ENCODE measurements at places on chromosomes 6 and 20.

DNA sequence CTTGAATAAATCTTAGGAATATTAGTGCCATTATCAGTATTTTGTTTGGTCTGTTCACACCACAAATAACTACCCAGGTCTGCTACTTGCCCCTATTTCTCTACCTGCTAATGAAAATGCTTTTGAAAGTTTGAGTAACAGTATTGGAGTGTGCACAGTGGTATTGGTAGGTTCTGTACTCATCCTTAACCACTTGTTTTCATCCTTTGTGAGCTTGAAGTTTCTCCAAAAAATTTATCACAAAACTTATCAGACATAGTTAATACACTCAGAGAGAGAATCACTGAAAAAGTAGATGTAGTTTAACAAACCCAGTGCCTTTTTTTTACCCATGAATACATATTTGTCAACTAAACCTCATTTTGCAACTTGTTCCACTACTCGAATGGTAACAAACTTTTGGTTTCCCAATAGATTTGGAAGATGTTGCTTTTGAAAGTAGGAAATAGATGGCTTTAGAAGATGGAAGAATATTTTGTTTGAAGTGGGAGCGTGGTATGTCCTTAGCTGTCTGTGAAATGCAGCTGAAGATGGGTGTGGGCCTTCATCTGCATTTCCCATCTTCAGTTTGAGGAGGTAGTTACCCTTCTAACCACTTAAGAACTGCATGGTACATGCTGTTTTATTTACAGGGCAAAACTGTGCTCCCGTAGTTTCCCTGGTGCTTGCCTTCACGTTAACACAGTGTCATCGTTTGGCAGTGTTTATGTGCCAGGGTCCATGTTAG is 9.0 kb downstream of the PTPN1 start:
- DNase-seq: no peak

DNA sequence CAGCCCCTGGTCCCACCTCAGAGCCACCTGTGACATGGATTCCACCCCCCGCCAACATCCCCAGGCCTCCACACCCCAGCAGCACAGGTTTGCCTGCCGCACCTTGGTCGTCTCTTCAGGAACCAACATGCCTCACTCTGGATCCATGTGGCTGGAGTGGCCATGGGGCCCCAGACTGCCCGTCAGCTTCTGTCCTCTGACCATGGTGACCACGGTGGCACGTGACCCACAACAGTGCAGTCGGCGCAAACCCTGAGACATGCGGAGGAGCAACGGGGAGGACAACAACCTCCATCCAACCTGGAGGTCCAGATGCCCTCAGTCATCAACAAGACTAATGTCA is 85.6 kb downstream of the ANKRD60 start:
- no peak for DNase-seq

GRCh38 chr6:10465629-10466499 is 51.0 kb upstream of the TFAP2A start:
- DNase-seq: no peak

DNA sequence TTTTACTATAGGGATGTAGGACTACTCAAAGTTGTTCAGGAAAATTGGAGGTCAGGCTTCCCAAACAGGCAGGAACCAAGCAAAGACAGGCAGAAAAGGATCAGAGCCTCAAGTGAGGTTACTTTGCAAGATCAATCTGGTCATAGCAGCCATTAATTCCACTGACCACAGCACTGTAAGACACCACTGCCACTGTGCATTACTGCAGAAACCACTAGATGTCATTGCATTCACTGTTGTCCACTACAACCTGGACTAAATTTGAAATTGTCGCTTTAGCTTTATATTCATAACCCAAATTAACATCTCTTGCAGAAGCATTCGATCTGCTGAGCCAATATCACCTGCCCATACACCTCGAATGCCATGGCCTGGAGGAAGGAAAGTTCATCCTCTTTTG is 126.9 kb upstream of the UFL1 start:
- no peak for DNase-seq

GRCh38 chr6:160077526-160077925 is 44.1 kb upstream of the SLC22A1 start:
- no peak for DNase-seq

DNA sequence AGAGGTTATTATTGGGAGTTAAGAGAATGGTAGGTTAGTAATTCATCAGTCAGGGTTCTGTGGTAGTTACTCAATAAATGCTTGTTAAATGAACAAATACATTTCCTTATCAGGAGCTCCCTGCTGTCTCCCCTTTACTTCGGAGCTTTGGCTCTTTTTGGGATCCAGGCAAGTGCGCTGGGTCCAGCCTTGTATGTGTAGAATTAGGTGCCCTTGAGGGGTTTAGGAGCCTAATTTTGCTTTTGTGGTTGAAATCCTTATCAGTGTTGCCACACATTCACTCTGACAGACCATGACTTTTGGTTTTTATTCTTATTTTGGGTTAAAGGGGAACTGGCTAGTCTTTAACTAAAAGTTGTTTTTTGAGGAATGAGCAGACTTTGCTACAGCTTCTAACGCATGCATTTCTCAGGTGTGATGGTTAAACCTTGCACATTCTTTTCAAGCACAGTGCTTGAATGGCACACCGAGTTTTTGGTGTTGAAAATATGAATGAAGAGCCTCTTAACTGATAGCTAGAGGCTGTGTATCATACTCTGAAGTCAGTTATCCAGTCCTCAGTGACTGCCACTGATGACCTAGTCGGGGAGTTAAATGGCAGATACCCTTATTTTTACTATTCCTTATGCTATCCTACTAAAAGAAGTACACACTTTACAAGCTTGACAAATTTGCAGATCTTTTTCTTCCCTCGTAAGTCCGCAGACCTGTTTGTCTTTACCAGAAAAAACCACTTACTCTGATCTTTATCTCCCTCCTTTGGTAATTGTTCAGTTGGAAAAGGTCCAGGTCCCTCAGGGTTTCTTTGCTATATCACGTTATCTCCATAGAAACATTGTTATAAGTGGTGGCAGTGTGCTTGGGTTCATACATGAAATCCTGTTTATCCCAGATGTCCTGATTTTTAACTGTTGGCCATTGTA is 50.7 kb upstream of the PLCG1 start:
- DNase-seq: no peak

GRCh38 chr6:3138341-3138740 is 19.0 kb downstream of the TUBB2A start:
- DNase-seq: no peak

GRCh38 chr20:48897305-48898010 is 24.1 kb upstream of the ARFGEF2 start:
- no peak for DNase-seq

DNA sequence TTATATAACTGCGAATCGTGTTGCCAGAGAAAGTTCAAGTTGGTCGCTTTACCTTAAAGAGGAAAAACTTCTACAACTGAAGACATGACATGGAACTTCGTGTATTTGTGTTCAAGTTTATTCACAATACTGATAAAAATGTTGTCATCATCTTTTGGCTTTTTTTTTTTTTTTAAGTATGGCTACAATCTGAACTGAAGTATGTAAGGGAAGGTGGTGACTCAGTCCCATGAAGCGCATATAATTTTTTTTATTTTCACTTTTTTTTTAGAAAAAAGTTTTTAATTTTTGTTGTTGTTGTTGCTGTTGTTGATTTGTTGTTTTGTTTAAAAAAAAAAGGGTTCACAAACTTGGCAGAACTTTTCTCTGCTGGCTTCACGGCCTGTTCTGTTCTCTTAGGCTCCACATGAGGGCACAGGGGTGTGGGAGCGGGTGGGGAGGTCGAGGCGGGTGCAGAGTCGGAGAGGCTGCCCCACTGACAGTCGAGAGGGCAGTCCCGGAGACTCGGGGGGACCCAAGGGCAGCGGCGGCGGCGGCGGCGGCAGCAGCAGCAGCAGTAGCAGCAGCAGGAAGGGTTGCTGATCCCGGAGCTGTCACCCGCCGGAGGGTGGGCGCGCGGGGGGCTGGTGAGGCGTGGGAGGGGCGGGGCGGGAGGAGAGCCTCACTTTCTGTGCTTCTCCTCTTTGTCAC is 17.0 kb downstream of the TFAP2A start:
- no peak for DNase-seq

DNA sequence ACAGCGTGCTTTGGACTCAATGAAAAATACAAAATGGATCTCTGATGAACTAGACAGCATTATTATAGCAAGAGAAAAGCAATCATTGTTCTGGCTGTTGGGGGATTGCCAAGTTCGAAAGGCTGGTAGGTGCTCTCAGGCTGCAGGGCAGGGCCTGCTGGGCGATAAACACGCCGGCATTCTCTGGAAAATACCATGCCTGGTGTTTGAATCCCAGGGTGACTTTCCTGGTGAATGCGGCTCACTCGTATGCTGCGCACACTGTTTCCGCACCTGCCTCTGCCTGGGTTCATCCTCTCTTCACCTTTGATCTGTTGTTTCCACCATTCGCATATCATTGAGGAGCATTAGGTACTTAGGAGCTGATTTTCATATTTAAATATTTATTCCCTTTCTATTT is 37.4 kb downstream of the GCNT2 start:
- DNase-seq: no peak

GRCh38 chr6:14732844-14733757 is 512.8 kb upstream of the JARID2 start:
- no peak for DNase-seq

- DNase-seq: no peak
Measured at GRCh38 chr6:142647449-142648035, 297.4 kb downstream of the HIVEP2 start.

GRCh38 chr6:57220083-57220703 is 1.9 kb downstream of the RAB23 start:
- no peak for DNase-seq

GRCh38 chr6:116133453-116133852 is 7.5 kb upstream of the COL10A1 start:
- DNase-seq: no peak

- DNase-seq: peak; percentile 87
Measured at GRCh38 chr6:43170417-43170930, 595 bp upstream of the SRF start.

Measured in uterus (tissue), 4 donors.